T-cell (primary cell): ENCODE measurements at places on chromosomes 12 and 14. TPM values are rescaled to one million over a fixed set of nuclear protein-coding genes. Genes with fewer than 3 reads are reported as not detected.

MGAT4C gene
- total RNA-seq = not detected

KLRC4 gene
- total RNA-seq = 19.0 TPM

PTCSC3 gene
- not detected for total RNA-seq

VCPKMT gene
- total RNA-seq = 22.2 TPM

TMEM229B gene
- 32.3 TPM for total RNA-seq

CD69 gene
- total RNA-seq = 606 TPM

GSC gene
- 0.59 TPM for total RNA-seq

MYO1H gene
- not detected for total RNA-seq

APOF gene
- total RNA-seq = not detected

RIPK3 gene
- 33.7 TPM for total RNA-seq

KRT73 gene
- 8.8 TPM for total RNA-seq

GRCh38 chr12:100666588-100666987, 93.1 kb downstream of the GAS2L3 start:
- no peak overlapping the region for H3K4me3 ChIP-seq
- no peaks in the 10 kb centered on the region for H3K36me3 ChIP-seq
- H3K4me1 ChIP-seq = no peaks in the 10 kb centered on the region
- H3K27me3 ChIP-seq = no peaks in the 10 kb centered on the region
- no peak overlapping the region for H3K27ac ChIP-seq
- no peak for DNase-seq

DNA sequence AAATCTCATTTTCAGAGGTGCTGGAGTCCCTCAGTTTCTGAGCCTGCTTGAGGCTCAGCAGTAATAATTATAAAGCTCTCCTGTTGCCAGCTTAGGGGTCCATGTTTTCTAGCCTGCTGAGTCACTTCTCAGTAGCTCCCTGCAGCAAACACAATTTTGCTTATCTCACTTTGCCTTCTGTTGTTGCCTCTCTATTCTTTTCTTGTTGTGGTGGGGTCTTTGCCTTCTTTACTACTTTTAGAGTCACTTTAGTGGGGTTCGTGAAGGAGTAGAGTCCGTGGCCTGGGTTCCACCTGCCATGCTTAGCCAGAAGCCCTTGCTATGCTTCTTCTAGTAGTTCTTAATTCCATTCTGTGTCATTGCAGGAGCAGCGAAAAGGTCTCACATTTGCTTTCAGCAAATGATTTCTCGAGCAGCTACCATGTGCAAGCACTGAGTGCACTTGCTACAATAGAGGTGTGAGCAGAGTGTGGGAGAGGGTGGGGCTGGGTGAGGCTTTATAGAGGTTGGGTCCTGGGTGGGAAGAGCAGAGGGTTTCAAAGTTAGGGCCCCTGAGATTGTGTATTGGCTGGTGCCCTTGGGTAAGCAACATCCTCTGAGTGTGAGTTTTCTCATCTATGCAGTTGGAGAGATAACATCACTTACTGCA, 114.3 kb downstream of the ADCK1 start:
- peaks cover 2% of the 10 kb centered on the region for H3K36me3 ChIP-seq
- no peaks in the 10 kb centered on the region for H3K27me3 ChIP-seq
- H3K4me3 ChIP-seq = no peak overlapping the region
- no peak for DNase-seq

- no peak overlapping the region for H3K27ac ChIP-seq
- no peaks in the 10 kb centered on the region for H3K36me3 ChIP-seq
- H3K4me1 ChIP-seq = no peaks in the 10 kb centered on the region
- DNase-seq = no peak
These were observed 102.8 kb upstream of the TMCC3 start for GRCh38 chr12:94753036-94753679.

GRCh38 chr12:96879301-96879700, 27.8 kb upstream of the NEDD1 start:
- H3K27me3 ChIP-seq = peaks cover 8% of the 10 kb centered on the region
- H3K4me3 ChIP-seq = no peak overlapping the region
- H3K4me1 ChIP-seq = no peaks in the 10 kb centered on the region
- no peaks in the 10 kb centered on the region for H3K36me3 ChIP-seq
- H3K27ac ChIP-seq = no peak overlapping the region

GRCh38 chr12:79174626-79175025, 310.1 kb downstream of the SYT1 start:
- H3K4me3 ChIP-seq = no peak overlapping the region
- DNase-seq = no peak
- no peaks in the 10 kb centered on the region for H3K36me3 ChIP-seq

DNA sequence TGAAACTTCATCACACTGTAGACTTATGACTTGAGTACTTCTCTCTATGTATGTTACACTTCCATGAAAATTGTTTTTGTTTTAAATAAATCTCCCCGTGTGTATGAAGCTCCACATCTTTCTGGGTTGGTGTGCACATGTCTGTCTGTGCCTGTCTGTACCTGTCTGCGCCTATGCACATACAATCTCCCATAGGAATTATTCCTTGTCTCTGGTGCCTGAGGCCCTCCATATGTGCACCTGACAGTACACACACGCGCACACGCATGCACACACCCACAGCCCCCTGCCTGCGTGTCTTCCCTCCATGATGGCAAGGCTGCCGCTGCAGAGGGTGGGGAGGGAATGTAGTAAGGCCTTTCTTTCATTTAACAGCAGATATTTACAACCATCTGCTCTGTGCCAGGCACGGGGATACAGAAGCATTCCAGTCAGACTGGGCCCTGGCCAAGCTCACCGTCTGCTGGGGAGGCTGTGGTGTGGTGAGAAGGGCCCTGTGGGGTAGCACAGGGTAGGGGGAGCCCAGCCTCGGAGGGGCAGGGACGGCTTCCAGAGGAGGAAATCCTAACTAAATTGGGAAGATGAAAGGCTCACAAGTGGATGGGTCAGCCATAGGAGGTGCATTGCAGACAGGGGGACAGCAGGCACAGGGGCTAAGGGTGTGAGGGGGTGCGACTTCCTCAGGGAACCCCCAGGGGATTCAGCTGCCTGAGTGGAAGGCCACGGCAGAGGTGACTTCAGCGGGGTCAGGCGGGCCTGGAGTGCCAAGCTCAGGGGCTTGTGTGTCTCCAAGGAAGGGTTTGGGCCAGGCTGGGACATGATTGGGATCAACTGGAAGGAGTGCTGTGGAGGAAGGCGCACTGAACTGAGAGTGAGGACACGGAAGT, 26.1 kb downstream of the KRT8 start:
- DNase-seq = no peak
- no peak overlapping the region for H3K4me3 ChIP-seq
- H3K27ac ChIP-seq = no peak overlapping the region
- no peaks in the 10 kb centered on the region for H3K27me3 ChIP-seq
- no peaks in the 10 kb centered on the region for H3K36me3 ChIP-seq
- no peaks in the 10 kb centered on the region for H3K4me1 ChIP-seq

DNA sequence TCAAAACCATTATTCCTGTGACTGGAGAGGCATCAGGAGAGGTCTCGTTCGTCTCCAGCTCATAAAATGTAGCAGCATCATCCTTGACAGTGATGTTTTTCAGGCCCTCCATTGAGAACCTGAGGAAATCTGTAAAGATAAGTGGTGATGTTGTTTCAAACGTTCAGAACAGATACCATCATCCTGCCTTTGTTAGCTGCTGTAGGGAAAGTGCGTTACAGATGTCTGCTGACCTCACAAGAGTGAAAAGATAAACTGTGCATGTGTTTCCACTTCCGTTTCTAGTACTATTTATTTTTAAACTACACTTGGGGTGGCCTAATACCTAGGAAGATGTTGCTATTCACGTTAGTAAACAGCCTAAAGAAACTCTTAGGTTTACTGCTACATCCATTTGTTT, 28.4 kb downstream of the BCL2L14 start:
- DNase-seq = no peak
- no peaks in the 10 kb centered on the region for H3K4me1 ChIP-seq
- no peak overlapping the region for H3K4me3 ChIP-seq
- H3K27me3 ChIP-seq = no peaks in the 10 kb centered on the region
- no peak overlapping the region for H3K27ac ChIP-seq

DNA sequence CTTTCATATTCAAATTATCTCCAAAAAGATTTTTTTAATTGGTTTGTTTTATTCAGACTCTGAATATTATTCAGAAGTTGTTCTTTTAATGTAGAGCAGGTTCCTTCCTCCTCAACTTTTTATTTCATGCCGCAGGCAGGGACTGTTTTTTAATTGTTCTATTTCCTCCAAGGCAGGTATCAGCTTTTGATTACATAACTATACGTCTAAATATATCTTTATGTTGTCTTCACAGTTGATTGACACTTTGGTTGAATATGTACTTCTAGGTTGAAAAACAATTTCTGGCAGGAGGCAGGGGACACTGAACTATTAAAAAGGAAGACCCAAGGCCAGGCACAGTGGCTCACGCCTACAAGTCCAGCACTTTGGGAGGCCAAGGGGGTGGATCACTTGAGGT, 82.5 kb downstream of the HECTD4 start:
- peaks cover 29% of the 10 kb centered on the region for H3K36me3 ChIP-seq
- H3K27me3 ChIP-seq = no peaks in the 10 kb centered on the region
- no peak overlapping the region for H3K4me3 ChIP-seq
- no peak for DNase-seq

GRCh38 chr14:44149597-44149996, 357.5 kb downstream of the FSCB start:
- H3K4me1 ChIP-seq = no peaks in the 10 kb centered on the region
- H3K27ac ChIP-seq = no peak overlapping the region
- no peak for DNase-seq
- no peaks in the 10 kb centered on the region for H3K36me3 ChIP-seq

DNA sequence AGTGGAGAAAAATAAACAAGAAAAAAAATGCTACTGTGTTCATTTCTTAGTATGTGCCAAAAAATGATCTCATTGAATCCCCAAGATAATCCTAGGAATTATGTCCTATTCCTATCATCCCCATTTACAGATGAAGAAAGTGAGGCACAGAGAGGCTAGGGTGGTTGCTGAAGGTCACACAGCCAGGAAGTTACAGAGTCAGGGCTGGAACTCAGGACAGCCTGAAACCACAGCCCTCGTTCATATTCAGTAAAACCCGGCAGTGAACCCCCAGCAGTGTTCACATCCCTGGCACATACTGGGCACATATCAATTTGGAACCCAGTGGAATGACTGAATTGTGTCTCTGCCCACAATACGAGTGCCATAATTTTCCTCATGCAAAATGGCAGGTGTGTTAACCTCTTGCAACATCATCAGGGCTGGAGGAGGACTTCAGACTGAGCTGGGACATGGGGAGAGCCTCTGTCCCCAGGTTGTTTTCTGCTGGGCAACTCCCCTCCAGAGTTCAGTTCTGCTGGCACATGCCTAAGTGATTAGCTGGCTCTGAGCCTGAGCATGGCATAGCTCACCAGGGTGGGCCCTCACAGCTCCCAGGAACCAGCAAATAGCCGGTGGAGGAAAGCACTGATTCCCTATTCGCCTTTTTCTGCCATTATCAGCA, 2.0 kb upstream of the PPP1CC start:
- H3K4me1 ChIP-seq = peaks cover 19% of the 10 kb centered on the region
- no peak overlapping the region for H3K27ac ChIP-seq
- no peaks in the 10 kb centered on the region for H3K36me3 ChIP-seq
- H3K27me3 ChIP-seq = no peaks in the 10 kb centered on the region
- no peak overlapping the region for H3K4me3 ChIP-seq
- DNase-seq = no peak

GRCh38 chr12:124436366-124436765, 131.0 kb downstream of the NCOR2 start:
- H3K4me1 ChIP-seq = peaks cover 19% of the 10 kb centered on the region
- no peaks in the 10 kb centered on the region for H3K27me3 ChIP-seq
- H3K4me3 ChIP-seq = no peak overlapping the region
- H3K27ac ChIP-seq = no peak overlapping the region
- DNase-seq = no peak
- peaks cover 16% of the 10 kb centered on the region for H3K36me3 ChIP-seq

GRCh38 chr14:48193893-48194292, 518.5 kb upstream of the MDGA2 start:
- H3K27me3 ChIP-seq = no peaks in the 10 kb centered on the region
- H3K36me3 ChIP-seq = no peaks in the 10 kb centered on the region
- no peaks in the 10 kb centered on the region for H3K4me1 ChIP-seq
- H3K27ac ChIP-seq = no peak overlapping the region
- no peak overlapping the region for H3K4me3 ChIP-seq
- DNase-seq = no peak

DNA sequence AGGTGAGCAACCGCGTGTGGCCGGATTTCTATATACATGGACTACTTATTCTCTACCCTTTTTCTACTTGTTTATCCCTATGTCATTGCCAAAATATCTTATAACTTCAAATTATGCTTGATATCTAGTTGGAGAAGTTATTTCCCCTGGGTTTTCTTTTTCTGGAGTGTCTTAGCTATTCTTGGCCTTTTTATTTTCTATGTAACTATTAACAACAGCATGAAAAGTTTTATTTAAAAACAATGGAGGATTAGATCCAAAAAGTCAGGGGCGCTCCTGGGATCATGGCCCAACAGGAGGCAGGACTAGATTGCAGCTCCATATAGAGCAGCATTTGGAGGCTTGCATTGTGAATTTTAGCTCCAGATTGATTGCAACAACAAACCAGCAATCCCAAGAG, 8.6 kb upstream of the STRAP start:
- no peak overlapping the region for H3K4me3 ChIP-seq
- H3K4me1 ChIP-seq = no peaks in the 10 kb centered on the region
- peaks cover 20% of the 10 kb centered on the region for H3K27me3 ChIP-seq
- H3K36me3 ChIP-seq = no peaks in the 10 kb centered on the region
- no peak for DNase-seq

GRCh38 chr14:86505808-86506207, 975.9 kb downstream of the FLRT2 start:
- H3K27ac ChIP-seq = no peak overlapping the region
- DNase-seq = no peak
- H3K4me3 ChIP-seq = no peak overlapping the region
- no peaks in the 10 kb centered on the region for H3K27me3 ChIP-seq

- peaks cover 41% of the 10 kb centered on the region for H3K4me1 ChIP-seq
- H3K27me3 ChIP-seq = no peaks in the 10 kb centered on the region
- no peak for DNase-seq
These were observed 749 bp downstream of the GALNT6 start for GRCh38 chr12:51390457-51390856.

- H3K4me3 ChIP-seq = peak overlapping the region; percentile 83
- H3K27me3 ChIP-seq = no peaks in the 10 kb centered on the region
- H3K27ac ChIP-seq = peak overlapping the region; percentile 90
- no peak for DNase-seq
- H3K36me3 ChIP-seq = no peaks in the 10 kb centered on the region
These were observed 1.3 kb downstream of the TC2N start for GRCh38 chr14:91866061-91866460.

GRCh38 chr12:10901427-10901826, 7.9 kb downstream of the TAS2R13 start:
- H3K36me3 ChIP-seq = peaks cover 5% of the 10 kb centered on the region
- H3K4me3 ChIP-seq = no peak overlapping the region
- no peaks in the 10 kb centered on the region for H3K4me1 ChIP-seq
- DNase-seq = no peak

- H3K27me3 ChIP-seq = no peaks in the 10 kb centered on the region
- no peak overlapping the region for H3K27ac ChIP-seq
- H3K4me1 ChIP-seq = no peaks in the 10 kb centered on the region
- DNase-seq = no peak
- no peaks in the 10 kb centered on the region for H3K36me3 ChIP-seq
These were observed 92.7 kb upstream of the HOXC13 start for GRCh38 chr12:53845932-53846331.
